Esophagus squamous epithelium (tissue), 5 donors: ENCODE measurements at places on chromosomes 3 and 15. TPM values are rescaled to one million over a fixed set of nuclear protein-coding genes. Genes with fewer than 3 reads are reported as not detected.

- DNase-seq, result no peak
These were observed 2.3 kb upstream of the TEX264 start for GRCh38 chr3:51668756-51669155.

DNA sequence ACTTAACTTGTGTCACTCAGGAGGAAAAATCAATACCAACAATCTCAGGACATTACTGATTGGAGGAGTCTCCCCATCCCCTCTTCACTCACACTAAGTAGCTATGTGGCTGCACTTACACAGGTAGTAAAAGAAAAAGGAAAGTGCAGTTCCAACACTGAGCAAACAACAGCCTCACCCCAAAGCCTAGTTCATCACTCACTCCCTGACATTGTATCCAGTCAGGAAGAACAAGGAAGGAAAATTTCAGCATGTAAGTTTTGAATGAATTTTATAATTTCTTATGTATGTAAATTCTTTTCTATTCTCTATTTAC, 273.4 kb downstream of the IGSF11 start:
- DNase-seq, result no peak

- no peak for DNase-seq
These were observed 7.7 kb downstream of the LRRC2 start for GRCh38 chr3:46558184-46559043.

DNA sequence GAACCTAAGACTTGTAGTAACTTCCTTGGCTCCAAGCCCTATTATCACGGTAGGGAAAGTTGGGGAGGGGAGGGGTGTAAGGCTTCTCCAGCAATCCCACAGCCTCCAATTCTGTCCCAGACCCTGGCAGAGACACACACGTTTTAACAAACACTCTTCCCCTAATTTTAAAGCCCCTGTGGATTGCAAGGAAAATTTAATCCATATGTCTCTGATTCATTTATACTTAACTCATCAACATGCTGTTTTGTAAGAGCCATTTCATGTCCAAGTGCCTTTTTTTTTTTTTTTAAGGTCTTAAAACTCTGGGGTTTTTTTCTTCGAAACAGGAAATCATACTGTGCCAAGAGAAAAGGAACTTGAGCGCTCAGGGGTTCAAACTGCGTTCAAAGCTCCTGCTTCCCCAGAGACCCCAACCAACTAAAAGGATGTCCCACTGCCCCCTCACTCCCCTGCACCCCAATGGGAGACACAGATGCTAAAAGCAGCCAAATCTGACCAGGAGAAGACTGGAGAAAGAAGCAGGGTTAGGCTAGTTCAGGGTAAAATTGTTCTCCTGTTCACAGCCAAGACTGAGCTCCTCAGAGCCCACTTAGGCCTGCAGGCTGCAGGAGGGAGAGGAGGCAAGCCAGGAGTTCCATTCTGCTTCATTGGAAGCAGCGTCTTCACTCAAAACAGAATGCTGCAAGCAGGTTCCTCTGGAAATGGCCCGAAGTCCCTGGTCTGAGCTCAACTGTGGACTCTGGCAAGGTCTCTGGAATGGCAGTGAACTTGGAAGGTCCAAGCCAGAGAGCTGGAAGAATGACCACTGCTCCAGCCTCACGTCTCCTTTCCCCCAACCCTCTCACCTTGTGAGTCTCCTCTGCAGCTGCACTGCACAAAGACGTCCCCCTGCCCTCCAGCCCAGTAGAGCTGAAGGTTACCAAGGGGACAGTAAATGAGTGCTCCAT, 172.5 kb downstream of the NTRK3 start:
- DNase-seq, result no peak

GRCh38 chr3:89851974-89852621, 744.7 kb downstream of the EPHA3 start:
- DNase-seq, result no peak

DNA sequence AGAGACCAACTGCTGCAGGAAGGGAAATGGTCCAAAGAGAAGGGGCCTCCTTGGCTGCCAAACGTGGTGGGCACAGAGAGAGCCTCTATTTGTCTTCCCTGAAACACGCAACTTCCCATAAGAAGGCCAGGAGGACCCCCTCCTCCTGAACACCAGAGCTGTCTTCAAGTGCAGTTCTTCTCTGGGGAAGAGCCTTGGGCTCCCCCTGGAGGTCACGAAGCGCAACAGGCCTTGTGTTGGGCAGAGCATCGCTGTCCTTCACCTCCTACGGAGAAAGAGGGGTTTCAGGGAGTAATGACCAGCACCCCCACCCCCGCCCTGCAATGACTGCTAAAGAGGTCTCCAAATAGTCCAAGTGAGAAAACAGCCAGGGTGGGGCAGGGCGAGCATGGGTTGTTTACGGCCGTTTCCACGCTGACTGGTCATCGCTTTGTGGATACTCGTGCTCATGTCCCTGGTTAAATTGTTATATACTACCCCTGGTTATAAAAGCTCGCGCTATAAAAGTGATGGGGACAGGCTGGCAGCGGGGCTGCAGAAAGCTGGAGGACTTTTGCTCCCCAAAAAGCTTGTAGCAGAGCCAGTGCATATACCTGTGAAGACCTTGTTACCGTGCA, 397.5 kb upstream of the ATP10A start:
- DNase-seq, result no peak

GRCh38 chr3:129277829-129278271, 820 bp upstream of the HMCES start:
- DNase-seq, result no peak

GRCh38 chr15:69591905-69592508, 139.4 kb downstream of the RPLP1 start:
- no peak for DNase-seq

DNA sequence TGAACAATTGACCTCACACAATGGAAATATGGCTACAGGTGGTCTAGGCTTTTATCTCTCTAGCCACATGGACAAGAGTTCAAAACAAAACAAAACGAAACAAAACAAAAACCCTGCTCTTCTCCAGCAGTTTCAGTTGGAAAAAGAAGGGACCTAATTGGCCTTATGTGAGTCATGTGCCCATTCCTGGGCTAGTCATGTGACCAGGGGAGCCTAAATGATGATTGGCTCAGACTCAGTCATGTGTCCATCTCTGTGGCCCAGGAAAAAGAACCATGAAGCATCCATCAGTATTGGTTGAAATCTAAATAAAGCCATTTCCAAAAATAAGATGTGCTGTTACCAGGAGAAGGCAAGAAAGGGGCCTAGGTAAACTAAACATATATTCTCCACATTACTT, 96.8 kb downstream of the ANXA2 start:
- no peak for DNase-seq

DNA sequence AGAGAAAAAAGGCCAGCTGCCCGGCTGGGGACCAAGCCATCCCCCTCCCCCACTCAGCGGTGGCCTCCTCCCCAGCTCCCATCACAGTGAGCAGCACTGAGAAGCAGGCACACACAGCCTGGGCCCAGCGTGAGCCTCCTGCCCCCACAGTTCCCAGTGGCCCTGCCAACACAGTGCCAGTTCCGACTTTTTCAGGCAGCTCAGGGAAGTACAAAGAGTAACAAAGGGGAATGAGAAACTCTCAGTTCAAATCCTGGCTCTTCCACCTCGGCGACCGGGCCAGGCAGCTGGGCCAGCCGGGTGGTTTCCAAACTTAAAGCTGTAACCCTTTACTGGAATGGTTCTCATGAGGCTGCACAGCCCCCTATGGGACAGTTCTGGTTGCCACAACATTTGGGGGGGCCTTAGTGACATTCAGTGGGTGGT, 18.5 kb downstream of the TNK2 start:
- DNase-seq, result no peak

- DNase-seq, result no peak
These were observed 492.2 kb downstream of the AGBL1 start for GRCh38 chr15:86571873-86572272.

- DNase-seq, result no peak
These were observed 74.6 kb downstream of the CERS3 start for GRCh38 chr15:100454148-100454547.

- no peak for DNase-seq
These were observed 257.5 kb downstream of the ZNF621 start for GRCh38 chr3:40782111-40782721.

DNA sequence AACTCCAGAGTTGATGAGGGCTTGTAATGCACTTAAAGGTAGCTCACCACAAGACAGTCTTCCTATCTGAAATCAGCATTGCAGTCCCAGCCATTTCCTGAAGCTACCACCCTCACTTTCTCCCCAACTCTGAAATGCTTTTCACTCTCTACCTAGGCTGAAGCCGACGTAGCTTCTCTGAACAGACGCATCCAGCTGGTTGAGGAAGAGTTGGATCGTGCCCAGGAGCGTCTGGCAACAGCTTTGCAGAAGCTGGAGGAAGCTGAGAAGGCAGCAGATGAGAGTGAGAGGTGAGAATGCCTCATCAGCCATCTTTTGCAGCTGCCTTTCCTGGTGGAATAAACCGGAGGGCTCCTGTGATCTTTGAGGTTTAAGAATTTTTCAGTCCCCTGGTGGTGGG, 14.3 kb downstream of the TPM1 start:
- no peak for DNase-seq

The RGMA gene
- total RNA-seq, result 25.3 TPM

The EPHB3 gene
- total RNA-seq, result 14.7 TPM

The ILDR1 gene
- 2.3 TPM for total RNA-seq

The ITIH4 gene
- total RNA-seq, result 1.2 TPM

The GOLGA8O gene
- not detected for total RNA-seq

The NR2F2 gene
- total RNA-seq, result 6.5 TPM
